NCI-H774 (cell line): ENCODE measurements at places on chromosomes 5 and 9.

- no peak for DNase-seq
Measured at GRCh38 chr9:133873009-133873408, 119.1 kb downstream of the VAV2 start.

GRCh38 chr9:96241391-96241809, 60.6 kb downstream of the HSD17B3 start:
- no peak for DNase-seq

DNA sequence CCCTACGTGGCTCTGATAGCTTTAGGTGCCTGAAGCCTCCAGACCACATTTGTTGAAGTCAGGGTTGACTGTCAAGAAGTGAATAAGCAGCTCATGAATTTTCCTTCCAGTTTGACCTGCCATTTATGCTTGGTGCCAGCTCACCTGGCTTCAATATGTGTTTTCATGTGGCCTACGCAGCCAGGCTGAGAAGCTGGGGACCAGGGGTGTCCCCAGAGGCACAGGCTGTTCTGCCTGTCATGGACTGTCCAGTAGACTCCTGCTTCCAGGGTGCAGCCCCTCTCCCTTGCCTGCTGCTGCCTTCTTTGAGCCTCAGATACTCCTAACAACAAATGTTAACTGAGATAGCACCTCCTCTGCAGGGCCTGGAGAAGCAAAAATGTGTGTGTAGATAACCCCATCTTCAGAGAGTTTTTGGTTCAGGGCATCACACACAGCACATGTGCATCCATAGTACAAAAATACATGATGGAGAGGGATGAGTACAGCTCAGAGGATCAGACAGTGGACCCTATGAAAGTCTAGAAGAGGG, 5.8 kb downstream of the TNFAIP8 start:
- no peak for DNase-seq

DNA sequence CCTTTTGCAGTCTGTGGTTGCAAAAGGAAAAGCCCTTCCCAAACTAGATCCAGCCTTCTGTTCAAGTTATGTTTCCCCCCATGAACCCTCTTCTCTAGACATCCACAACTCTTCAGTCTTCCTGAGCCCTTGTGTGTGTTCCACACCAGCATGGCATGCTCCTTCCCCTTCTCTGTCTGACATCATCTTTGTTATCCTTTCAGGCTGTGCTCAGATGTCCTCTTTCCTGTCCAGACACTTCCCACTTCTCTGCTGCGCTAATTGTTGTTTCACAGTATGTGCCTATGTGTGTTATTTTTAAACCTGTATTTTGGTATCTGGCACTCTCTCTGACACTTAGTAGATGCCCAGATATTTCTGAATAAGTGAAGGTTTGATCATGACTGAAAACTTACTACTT, 38.2 kb downstream of the FOCAD start:
- no peak for DNase-seq

GRCh38 chr9:114002986-114003350, 75.1 kb downstream of the AMBP start:
- no peak for DNase-seq

DNA sequence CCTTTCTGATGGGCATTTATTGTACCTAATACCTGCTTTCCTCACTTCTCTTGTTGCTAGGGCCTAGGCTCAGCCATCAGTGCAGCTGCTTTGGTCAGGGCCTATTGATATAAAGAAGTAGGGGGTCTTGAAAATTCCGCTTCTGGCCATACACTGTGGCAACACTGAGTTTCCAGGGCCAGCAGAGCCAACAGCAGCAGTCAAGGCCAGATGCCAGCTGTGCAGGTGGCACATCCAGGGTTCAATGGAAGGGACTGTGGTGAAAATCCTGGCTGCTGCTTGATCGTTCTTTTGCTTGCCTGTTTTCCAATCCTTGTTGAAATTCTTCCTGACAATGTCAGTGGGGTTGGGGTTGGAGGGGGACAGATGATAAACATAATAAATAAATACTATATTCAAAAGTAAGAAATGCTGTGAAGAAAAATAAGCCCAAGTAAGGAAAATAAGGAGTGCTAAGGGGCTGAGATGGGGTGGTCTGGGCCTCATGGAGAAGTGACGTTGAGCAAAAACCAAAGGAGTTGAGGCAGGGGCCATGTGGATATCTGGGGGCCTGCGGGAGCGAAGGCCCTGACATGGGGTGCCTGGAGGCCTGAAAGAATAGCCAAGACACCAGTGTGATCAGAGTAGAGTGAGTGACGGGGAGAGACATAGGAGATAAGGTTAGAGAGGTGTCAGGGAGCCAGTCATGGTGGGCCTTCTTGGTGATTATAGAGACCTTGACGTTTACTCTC, 91.0 kb upstream of the ALDH1B1 start:
- DNase-seq = no peak

GRCh38 chr5:14167211-14167845, 24.2 kb downstream of the TRIO start:
- DNase-seq = no peak

DNA sequence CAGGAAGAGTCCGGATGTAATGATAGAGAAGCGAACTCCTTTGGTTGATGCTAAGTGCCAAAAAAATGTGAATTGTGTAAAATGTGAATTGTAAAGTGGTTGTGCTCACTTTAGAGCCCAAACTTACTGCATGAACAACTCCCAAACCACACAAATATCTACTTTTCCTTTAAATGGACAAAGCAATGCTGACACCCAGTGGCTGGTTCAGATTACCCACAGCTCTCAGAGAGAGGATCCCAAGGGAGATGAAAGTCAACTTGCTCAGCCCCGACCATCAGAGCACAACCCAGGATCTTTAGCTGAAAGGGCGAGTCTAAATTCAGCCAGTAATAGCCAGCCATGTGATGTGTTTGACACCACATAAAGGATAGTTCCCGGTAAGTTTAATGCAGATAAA, 133.7 kb downstream of the NMUR2 start:
- peak; percentile 60 for DNase-seq

- DNase-seq = peak; percentile 12
Measured at GRCh38 chr5:149961957-149962409, 1.4 kb downstream of the SLC26A2 start.

- DNase-seq = no peak
Measured at GRCh38 chr5:162607879-162608278, 540.3 kb downstream of the GABRG2 start.

- DNase-seq = peak; percentile 32
Measured at GRCh38 chr9:131238402-131239021, 37.8 kb downstream of the FAM78A start.

GRCh38 chr5:7209658-7210057, 186.3 kb upstream of the ADCY2 start:
- peak; percentile 54 for DNase-seq

DNA sequence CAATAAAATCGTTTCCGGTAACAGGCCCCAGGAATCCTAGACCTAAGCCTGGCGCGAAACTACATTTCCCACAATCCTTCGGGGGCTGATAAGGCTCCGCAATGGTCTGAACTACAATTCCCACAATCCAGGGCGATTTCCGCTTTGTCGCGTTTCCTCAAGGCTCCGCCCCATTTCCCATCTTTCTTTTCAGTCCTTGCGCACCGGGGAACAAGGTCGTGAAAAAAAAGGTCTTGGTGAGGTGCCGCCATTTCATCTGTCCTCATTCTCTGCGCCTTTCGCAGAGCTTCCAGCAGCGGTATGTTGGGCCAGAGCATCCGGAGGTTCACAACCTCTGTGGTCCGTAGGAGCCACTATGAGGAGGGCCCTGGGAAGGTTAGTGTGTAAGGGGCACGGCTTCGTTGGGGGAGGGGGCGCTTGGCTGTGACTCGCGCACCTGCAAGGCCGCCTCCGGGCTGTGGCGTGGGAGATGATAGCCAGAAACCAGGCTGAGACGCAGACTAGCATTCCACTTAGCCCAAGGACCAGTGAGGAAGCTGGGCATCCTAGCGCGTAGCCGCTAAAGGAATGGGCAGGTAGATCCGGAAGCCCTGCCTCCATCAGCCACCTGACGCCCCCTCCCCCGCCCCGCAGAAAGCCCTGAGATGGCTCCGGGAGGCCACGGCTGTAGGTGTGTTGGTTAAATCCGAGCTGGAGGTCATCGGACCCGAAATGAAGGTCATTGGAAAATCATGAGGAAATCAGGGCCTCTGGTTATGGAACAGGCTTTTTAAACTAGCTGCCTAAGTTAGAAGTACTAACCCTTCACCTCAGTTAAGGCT, at the start of gene COX7C:
Gene COX7C, plus strand, starts transcription at position 186 of the 821 bp plus-strand sequence. Its CDS starts 115 bp downstream, at position 301.
- DNase-seq = peak; percentile 97

DNA sequence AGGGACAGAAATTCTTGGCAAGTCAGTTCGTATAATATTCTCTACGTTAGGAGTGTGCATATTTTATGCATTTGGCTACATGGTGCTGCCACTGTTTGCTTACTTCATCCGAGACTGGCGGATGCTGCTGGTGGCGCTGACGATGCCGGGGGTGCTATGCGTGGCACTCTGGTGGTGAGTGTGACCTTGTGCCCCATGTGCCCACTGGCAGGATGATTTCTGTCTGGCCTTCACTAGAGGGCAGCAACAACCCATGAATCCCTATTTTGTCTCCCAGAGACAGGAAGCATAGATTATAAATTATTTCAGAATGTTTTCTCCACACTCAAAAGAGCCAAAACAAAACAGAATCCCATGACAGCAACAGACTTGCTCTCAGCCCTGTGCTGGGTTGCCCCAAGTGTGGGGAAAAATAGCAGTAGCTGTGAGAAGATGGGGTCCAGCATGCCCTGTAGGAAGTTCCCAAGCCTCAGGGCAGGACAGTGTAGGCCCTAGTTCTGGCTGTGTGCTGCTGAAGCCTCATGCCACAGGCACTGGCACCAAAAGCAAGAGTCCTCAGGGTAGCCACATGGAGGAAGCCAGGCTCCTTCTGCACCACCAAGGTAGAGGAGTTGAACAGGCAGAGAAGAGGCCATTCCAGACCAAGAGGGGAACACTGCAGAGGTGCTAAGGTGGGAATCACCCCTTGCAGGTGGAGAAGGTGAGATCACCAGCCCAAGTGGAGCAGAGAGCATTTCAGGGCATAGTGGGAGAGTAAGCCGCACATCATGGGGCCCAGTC, 16.0 kb downstream of the SLC22A5 start:
- peak; percentile 12 for DNase-seq

DNA sequence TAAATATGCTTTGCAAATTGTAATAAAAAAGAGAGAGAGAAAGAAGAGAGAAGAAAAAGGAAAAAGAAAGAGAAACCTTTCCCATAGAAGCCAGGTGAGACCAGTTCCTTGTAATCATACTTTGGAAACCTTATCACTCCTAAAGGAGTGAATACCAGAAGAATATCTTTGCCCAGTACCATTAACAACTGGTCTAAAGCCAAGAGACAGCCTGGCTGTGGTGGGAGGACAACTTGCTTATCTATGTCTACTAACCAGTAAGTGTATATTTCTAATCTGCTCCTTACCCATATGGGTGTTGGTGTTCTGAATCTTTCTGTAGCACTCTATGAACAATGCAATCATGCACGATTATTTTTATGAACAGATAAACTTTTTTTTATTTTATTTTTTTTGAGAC, 10.5 kb upstream of the TXN start:
- no peak for DNase-seq

GRCh38 chr9:124551472-124552272, 44.5 kb upstream of the NR5A1 start:
- peak; percentile 38 for DNase-seq

- DNase-seq = no peak
Measured at GRCh38 chr5:159873680-159874079, 42.6 kb upstream of the ADRA1B start.

GRCh38 chr5:114325541-114325940, 36.3 kb upstream of the KCNN2 start:
- no peak for DNase-seq

DNA sequence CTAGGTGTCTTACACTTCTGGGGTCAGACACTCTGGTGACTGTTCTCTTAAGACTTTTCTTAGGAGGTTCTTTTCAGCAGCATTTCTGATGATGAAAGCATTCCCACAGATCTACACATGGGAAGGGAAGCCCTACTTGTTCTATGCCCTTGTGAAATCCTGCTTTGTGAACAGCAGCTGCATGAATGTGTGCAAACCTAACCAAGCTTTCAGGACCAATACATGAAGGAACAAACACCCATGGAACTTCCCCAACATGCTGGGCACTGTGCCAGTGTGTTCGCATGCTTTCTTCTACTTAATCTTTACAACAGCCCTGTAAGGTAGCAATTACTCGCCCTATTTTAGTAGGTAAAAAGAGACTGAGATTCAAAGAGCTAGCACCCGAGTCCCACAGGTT, 439.9 kb upstream of the KLF4 start:
- DNase-seq = no peak

- peak; percentile 65 for DNase-seq
Measured at GRCh38 chr5:177446200-177447065, at the start of gene PRR7. TSS of gene PRR7 (plus strand) at chr5:177446814. CDS start at chr5:177455068, 8,254 bp downstream.

- no peak for DNase-seq
Measured at GRCh38 chr5:160297004-160297403, 15.4 kb downstream of the CCNJL start.

DNA sequence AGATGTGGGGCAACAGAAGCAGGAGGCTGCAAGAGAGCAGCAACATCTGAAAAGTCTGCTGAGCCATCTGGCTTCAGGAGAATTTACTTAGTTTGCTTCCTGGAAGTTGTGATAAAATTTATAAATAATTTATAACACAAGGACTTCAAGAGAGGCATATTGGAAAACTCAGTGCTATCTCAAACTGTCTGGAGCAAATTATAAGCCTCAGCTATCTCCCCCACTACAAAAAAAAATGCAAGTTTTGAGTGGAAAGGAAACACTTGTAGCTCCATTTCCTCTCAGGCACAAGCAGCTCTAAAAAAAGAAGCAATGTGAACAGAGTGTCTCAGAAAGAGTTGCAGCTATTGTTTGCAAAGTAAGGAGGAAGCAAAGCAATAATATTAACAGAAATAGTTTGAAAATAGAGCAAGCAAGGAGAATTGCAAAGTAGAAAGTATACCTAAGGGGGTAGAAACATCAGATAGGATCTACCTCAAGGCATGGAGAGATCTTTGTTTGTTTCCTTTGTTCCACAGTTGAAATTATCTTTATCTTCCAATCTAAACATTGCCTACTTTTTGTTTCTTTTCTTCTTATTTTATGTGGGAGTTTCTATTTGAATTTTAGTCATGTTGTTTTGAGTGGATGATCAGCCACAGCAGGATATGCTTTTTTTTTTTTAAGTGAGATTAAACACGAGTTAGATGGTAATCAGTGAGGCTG, 55.9 kb upstream of the IL6ST start:
- DNase-seq = no peak

GRCh38 chr5:128462330-128462729, 75.7 kb downstream of the FBN2 start:
- no peak for DNase-seq

- no peak for DNase-seq
Measured at GRCh38 chr9:91488341-91488740, 64.7 kb upstream of the NFIL3 start.

DNA sequence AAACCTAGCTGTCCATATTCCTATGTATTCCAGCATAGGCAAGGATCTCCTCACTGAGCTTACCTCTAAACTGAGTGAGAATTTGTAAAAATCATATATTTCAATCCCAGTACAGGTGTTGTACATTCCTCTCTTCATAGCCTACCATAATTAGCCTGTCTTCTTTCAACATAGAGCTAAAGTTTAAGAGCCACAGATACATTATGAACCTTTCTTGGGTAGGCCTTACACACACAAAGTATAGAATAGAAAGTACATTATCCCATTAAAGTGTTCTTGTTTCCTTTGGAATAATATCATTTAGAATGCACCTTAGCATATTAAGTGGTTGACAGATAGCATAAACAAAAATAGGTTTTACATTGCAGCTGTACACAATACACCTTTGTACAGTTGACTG, 282.1 kb upstream of the TMEM161B start:
- DNase-seq = no peak

- DNase-seq = no peak
Measured at GRCh38 chr5:39977066-39977655, 552.4 kb upstream of the DAB2 start.

- DNase-seq = no peak
Measured at GRCh38 chr5:95619096-95619495, 791 bp upstream of the GPR150 start.
